GF-D8 (cell line): ENCODE measurements at places on chromosomes 12 and 14.

DNA sequence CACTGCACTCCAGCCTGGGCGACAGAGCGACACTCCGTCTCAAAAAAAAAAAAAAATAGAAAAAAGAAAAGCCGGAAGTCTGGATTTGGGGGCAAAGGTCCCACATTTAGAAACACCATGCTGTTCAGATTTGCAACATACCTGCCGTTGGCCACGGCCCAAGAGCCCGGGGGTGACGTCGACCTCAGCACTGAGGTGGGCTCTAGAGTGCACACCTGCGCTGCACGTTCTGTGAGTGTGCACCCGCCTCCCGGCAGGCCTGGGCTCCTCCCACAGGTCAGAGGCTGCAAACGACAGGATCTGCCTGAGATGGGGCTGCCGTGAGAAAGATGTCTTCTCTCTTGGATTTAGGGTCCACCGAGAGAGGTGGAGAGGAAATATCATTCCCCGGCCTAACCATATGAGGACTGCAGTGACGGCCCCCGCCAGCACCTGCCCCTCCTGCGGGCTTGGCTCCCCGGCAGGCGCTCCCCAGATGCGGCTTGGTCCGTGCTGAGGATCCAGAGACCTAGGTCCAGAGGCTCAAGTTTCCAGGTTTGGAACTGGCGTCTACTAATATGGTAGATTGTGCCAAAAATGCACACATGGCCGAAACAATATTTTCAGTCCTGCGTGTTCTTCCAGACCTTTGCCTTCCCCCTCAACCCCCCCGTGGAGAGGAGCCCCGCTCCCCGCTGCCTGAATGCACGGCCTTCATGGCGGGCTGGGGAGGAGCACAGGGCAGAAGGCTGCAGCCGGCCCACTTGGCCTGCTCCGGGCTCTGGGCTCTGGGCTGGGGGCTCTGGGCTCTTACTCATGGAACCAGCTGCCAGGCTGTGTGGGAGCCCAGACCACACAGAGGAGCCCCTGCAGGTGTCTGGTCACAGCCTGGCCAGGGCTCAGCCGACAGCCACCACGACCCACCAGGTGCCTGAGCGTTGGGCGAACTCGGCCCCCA is 58.8 kb upstream of the FBRSL1 start:
- no peak for DNase-seq

- no peak for DNase-seq
These were observed 122.1 kb upstream of the PARP11 start for GRCh38 chr12:3995306-3995705.

DNA sequence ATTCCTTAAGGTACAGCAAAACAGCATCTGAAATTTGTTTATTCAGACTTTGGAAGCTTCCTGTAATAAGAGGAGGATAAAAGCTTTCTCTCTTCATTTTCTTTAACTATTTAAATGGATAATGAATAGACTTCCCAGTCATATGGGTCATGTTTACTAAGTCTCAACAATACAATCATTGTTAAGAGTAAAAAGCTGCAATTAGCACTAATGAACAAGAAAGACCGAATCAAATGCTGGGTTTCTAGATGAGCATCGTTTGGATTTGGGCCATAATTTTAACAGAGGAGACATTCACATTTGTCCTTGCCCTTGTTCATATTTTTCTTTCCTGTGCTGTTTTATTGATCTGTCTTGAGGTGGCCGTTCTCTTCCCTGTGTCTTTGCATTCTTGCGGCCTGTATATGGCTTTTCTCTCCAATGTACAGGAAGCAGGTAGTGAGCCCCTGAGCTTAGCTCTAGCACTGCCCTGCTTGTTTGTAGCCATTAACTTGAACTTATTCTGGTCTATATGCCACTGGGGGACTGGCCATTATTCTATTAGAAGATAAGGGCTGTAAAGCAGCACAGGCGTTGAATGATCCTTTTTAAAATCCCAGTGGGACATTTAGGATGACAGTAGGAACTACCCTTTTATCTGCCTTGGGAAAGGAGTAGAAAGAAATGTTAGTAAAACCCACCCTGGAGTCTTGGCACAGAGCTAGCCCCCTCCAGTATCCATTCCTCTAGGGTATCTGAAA is 34.6 kb downstream of the ABHD12B start:
- no peak for DNase-seq

GRCh38 chr14:55240526-55241178 is 30.6 kb upstream of the FBXO34 start:
- no peak for DNase-seq

GRCh38 chr12:22410486-22410885 is 76.0 kb upstream of the ST8SIA1 start:
- DNase-seq = no peak

DNA sequence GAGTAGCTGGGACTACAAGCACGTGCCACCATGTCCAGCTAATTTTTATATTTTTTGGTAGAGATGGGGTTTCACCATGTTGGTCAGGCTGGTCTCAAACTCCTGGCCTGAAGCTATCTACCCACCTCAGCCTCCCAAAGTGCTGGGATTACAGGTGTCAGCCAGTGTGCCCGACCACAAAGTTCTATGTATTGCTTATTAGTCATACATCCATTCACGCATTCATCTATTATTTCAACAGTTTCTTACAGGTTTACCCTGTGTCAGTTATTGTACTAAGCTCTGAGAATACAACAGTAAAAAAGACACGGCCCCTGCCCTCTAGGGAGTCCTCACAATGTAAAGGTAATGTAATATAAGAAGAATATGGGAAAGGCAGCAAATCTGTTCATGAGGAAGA is 188.9 kb upstream of the BTG1 start:
- DNase-seq = no peak

DNA sequence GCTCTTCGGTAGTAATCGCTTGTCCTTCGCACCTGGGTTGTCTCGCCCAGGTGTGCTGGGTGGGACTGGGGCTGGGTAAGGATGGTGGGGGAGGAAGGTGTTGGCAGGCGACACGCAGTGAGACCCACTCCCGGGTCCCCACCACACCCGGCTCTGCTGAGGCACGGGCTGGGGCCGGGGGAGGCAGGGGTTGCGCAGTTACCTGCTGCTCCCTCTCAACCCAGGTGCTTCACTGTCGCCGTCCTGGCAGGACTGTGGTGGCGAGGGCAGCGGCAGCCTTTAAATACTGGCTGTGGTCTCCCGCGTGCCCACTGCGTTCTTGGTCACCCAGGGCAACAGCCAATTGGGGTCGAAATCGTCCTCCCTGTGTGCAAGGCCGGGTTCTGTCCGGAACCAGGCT is at the start of gene CCER1:
TSS of gene CCER1 (minus strand) at position 256 of the 400 bp plus-strand sequence. CDS start 434 bp downstream, outside the sequence.
- DNase-seq = no peak

GRCh38 chr12:6313326-6313940 is 3.0 kb downstream of the PLEKHG6 start:
- DNase-seq = no peak

GRCh38 chr12:71160585-71160984 is 2.8 kb upstream of the TSPAN8 start:
- DNase-seq = no peak

DNA sequence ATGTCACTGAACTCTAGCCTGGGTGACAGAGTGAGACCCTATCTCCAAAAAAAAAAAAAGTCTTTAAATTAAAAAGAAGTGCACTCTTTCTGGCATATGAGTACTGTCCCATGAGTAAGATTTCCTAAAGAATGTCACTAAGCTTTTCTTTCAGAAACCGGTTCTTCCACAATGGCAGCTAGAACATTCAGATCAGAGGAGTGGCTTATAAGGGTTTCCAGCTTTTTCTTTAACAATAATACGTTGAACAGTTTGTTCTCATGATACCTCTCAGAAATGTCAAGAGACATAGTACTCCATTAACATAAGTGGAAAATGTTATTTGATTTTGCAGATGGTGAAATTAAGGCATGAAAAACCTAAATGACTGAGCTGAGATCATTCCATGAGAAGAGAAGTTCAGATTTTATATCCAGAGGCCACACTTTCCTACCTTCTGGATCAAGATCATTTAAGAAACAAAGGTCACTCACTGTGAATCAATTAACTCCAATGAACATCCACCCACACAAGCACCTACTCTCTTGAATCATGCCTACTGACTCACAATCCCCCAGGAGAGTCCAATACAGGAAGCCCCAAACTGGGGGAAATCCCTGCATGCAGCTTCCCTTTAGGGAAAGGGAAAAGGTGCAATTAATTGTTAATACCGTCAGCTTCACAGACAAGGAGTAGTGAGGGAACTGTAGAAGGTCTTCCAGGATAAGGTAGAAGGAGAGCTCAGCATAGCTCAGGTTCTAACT is 86.9 kb downstream of the SPTSSA start:
- DNase-seq = no peak

- DNase-seq = no peak
These were observed 60.3 kb downstream of the KLRG1 start for GRCh38 chr12:9049520-9050133.

- peak; percentile 1 for DNase-seq
These were observed 73.8 kb downstream of the SYNE3 start for GRCh38 chr14:95442633-95443021.

DNA sequence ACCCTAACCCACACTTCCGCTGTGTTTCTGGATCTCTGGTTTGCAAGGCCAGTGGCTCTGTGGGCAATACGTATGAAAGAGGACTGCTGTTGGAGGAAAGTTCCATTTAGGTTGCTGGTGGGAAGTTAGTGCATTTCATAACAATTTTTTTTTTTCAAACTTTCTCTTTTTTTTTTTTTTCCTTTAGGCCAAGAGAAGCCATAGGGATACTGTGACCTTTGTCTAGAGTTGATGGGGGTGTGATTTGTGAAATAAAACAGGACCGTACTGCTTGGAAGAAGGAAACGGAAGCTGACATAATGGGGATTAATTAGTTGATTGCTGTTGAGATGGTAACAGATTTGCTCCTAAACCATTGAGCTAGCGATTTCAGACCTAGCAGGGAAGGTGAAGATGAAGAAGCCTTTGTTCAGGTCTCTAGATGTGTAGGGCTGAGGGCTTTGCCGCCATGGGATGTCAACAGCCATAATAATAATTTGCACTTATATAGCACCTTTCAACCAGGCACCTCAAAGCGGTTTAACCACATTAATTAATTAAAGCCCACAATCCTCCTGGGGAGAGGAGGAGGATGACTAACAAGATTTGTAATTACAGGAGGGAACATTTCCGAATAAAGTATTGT is 315.3 kb downstream of the ZFP36L1 start:
- DNase-seq = no peak

DNA sequence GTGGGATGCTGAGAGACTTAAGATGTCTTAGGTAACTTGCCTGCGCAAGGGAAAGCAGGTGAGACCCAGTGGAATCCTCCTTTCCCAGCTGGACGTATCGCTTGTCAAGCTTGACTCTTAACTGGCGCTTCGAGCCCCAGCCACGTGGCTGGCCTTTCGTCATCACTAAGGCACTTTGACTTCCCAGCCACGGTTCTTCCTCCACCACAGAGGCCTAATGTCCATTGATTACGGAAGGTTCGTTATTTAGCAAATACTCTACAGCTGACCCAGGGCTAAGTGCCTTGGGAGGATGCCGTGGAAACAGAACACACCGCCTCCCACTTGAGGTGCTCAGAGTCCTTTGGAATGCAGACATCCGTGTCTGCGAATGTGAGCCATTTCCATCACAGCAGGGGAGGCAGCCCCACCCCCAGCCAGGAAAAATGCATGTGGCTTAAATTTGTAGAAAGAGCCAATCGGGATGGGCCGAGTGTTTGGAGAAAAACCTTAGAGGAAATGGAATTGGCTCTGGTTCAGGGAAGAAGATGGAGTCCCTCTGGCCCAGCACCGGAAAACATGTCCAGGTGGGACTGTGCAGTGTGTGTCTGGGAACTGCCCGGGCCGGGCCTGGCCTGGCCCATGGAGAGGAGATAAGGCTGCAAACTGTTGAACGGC is 115.7 kb downstream of the PLXNC1 start:
- DNase-seq = no peak

DNA sequence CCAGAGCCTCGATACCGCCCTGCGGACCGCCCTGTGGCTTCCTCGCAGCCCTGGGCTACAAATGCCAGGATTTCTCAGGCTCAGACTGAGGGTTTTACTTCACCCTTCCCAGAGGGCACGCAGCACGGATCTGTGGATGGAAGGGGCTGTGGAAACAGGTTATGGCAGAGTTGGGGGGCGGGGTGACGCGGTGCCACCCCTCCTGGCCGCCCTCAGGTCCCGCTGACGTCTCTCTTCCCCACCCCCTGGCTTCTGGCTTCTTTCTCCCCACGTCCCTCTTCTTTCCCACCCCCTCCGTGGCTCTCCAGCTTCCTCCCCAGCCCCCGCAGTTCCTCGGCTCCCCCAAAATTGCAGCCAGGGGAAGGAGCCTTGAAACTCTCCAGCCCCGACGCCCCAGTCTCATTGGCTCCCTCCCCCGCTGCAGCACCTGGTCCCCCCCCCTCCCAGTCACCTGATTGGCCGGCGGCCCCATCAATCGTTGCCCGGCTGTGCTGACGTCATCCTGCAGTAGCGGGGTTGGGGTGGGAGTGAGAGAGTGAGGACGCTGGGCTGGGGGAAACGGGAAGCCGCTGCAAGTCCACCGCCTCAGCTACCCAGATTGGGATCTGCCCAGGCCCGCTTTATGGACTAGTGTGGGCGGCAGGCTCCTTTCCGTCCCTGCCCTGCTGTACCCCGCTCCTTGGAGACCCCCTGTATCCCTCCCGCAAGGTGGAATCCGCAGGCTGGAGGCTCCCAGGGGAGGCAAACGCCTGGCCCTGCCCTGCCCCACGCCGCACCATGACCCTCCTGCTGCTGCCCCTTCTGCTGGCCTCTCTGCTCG is at the start of gene CLSTN3:
TSS of gene CLSTN3 (plus strand) at position 500 of the 820 bp plus-strand sequence. CDS start at position 778, 278 bp downstream.
- no peak for DNase-seq

DNA sequence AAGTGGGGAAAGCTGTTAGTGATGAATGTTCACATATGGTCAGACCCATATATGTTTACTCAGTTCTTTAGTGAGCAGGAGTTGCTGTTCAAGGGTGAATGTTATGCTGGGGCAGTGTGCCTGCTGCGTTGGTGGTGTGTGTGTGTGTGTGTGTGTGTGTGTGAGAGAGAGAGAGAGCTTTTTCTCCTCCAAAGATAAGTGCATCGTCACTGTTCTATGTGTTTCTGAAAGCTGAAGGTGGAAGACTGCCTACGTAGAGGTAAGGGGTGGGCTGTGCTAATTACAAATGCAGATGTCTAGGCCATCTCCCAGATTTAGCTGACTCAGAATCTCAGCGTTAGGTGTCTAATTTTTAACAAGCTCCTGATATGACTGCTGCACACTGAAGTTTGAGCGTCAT is 10.5 kb downstream of the GABARAPL1 start:
- no peak for DNase-seq

GRCh38 chr12:13534645-13535398 is 338.3 kb downstream of the EMP1 start:
- DNase-seq = no peak

DNA sequence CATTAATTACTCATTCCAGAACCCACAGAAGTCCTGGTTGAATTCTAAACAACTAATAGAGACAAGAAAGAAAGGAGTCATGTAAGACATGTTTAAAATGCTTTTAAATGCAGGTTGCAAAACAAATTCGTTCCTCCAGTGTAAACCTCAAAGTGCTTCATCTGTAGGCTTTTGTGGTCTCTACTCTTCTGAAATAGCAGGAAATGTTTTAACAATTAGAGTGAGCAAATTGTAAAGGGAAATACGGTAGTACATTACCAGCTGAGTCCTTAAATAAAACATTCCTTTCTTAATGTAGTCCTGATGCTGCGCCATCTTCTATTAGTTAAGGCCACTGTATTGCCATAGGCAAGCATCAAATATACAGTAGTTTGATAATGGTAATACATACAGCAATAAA is 1934.2 kb upstream of the SEL1L start:
- no peak for DNase-seq

- no peak for DNase-seq
These were observed 7.5 kb downstream of the TBK1 start for GRCh38 chr12:64459394-64459891.

GRCh38 chr12:115687094-115687493 is 590.4 kb downstream of the MED13L start:
- DNase-seq = no peak

GRCh38 chr12:68786929-68787328 is 21.0 kb upstream of the MDM2 start:
- no peak for DNase-seq
